Activated CD4-positive, alpha-beta memory T cell treated with anti-CD3 and anti-CD28 coated beads for 36 hours (primary cell): ENCODE measurements at places on chromosomes 1 and 21. TPM values are rescaled to one million over a fixed set of nuclear protein-coding genes. Genes with fewer than 3 reads are reported as not detected.

DNA sequence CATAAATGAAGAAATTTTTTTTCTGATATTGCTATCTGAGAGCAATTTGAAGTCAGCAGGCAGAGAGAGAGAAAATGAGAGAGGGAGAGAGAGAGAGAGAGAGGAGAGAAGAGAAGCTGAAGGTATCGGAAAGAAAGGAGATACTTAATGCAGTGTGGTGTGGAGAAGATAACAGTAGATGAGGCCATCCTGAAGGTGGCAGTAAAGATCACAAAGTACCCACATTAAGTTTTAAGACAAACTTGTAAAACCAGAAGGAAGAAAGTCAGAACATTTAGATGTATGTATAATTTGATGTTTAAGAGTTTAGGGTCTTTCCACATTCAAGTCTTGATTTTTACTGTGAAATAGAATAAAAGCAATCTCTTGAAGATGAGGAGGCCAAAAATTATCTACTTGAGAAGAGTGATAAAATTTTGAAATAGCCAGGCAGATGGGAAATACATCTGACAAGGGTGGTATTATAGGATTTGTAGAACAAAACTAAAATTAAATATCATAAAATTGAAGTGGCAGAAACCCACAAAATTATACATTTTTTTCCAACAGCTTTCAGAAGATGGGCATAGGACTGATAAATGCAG lies 1753.4 kb downstream of the MRPL39 start:
- DNase-seq: no peak
- H3K27ac ChIP-seq: no peak overlapping the region
- no peaks in the 10 kb centered on the region for H3K36me3 ChIP-seq
- no peaks in the 10 kb centered on the region for H3K4me1 ChIP-seq

DNA sequence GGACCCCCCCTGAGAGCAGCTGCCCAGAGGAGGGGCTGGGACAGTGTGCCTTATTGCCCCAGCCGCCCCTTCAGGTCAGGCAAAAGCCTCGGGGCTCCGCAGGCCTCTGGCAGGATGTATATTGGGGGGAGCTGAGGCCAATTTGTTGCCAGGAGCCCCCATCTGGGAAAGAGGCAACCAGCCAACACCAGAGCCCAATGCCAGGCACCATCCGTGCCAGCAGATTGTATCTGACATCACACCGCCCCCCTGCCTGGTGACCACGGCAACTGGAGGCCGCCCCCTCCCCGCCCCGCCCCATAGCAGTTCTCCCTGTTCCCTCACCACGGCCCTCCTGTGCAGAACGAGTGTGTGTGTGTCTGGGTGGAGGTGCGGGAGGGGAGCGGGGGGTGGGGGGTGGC lies 3.6 kb upstream of the PLEKHG5 start:
- peaks cover 20% of the 10 kb centered on the region for H3K4me1 ChIP-seq
- H3K27ac ChIP-seq: no peak overlapping the region
- H3K4me3 ChIP-seq: no peak overlapping the region

GRCh38 chr1:41882068-41882477 lies 36.6 kb downstream of the HIVEP3 start:
- H3K4me1 ChIP-seq: peaks cover 14% of the 10 kb centered on the region
- H3K27me3 ChIP-seq: no peaks in the 10 kb centered on the region
- no peak overlapping the region for H3K27ac ChIP-seq
- no peak overlapping the region for H3K4me3 ChIP-seq

DNA sequence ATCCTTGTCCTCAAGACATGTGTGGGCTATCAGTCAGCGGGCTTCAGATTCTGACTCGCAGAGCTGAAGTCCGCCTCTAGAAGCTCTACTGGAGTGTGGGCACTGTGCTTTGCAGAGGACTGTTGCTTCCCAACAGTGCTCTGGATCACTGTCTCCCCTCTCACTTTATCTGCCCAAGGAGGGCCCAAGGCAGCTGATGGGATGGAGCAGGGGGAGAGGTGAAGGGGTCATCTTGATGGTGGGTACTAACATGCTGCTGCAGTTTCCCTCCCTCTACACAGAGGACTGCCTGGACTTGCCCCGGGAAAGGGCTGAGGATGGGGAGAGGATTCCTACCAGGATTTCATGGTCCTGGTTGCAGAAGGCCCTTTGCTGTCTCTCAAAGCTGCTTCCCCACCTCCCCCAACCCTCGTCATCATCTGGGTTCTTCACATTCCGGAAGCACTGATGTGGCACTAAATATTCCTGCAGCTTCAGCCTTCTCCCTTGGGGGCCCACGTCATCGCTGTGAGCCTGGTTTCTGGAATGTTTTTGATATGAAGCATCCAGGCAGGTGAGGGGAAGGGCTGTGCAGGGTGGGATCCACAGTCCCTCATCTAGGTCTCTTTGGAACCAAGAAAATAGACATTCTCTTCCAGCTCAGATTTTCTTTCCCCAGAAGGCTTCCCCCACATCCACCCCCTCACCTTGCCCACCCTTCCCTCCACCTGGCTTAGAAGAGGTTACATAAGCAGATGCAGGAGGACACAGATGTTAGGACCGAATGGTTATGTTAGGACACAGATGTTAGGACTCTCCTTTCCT lies 23.2 kb downstream of the NUAK2 start:
- peaks cover 37% of the 10 kb centered on the region for H3K4me1 ChIP-seq
- no peaks in the 10 kb centered on the region for H3K27me3 ChIP-seq
- H3K4me3 ChIP-seq: no peak overlapping the region
- H3K36me3 ChIP-seq: peaks cover 7% of the 10 kb centered on the region

- H3K4me3 ChIP-seq: no peak overlapping the region
These were observed 5.6 kb downstream of the CAMK2N1 start for GRCh38 chr1:20480243-20480944.

The C4BPB gene
- total RNA-seq: 0.39 TPM

The C1orf87 gene
- total RNA-seq: not detected

- no peak overlapping the region for H3K4me3 ChIP-seq
- H3K36me3 ChIP-seq: no peaks in the 10 kb centered on the region
- DNase-seq: no peak
- H3K4me1 ChIP-seq: no peaks in the 10 kb centered on the region
These were observed 141.9 kb downstream of the PTBP2 start for GRCh38 chr1:96863449-96863848.
